ENCODE measurements at places on chromosomes 5 and 9.

- DNase-seq = no peak
These were observed 11.5 kb upstream of the SSBP2 start for GRCh38 chr5:81762401-81762800.

DNA sequence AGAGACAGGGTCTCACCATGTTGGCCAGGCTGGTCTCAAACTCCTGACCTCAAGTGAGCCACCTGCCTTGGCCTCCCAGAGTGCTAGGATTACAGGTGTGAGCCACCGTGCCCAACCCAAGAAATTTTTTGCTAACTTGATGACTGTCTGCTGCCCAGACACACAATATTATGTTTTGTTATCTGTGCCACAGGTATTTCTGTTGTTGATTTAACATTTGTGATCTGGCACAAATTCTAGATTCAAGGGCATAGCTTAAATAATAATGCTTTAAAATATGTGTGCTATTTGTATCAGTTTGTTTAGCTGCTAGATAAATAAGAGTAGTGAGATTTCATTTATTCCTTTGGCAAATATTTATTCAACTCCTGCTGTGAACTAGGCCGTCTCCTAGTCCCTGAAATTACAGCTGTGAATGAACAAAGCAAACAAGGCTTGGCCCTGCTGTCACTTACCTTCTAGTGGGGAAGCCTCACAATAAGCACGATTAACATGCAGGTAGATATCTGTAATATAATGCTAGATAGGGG, 35.3 kb downstream of the GAPVD1 start:
- no peak for DNase-seq

GRCh38 chr5:153774686-153775085, 264.0 kb downstream of the FAM114A2 start:
- no peak for DNase-seq

- DNase-seq = peak; percentile 55
These were observed 56.3 kb downstream of the TMEM174 start for GRCh38 chr5:73229271-73229670.

All from AG20443 (cell line).